Karpas-422 (cell line): ENCODE measurements at places on chromosomes 5 and 9. TPM values are rescaled to one million over a fixed set of nuclear protein-coding genes. Genes with fewer than 3 reads are reported as not detected.
A peak's percentile ranks its signal among the peaks of the same experiment; 100 is the strongest.

The GRIN3A gene
- not detected in 2 replicates for total RNA-seq

DNA sequence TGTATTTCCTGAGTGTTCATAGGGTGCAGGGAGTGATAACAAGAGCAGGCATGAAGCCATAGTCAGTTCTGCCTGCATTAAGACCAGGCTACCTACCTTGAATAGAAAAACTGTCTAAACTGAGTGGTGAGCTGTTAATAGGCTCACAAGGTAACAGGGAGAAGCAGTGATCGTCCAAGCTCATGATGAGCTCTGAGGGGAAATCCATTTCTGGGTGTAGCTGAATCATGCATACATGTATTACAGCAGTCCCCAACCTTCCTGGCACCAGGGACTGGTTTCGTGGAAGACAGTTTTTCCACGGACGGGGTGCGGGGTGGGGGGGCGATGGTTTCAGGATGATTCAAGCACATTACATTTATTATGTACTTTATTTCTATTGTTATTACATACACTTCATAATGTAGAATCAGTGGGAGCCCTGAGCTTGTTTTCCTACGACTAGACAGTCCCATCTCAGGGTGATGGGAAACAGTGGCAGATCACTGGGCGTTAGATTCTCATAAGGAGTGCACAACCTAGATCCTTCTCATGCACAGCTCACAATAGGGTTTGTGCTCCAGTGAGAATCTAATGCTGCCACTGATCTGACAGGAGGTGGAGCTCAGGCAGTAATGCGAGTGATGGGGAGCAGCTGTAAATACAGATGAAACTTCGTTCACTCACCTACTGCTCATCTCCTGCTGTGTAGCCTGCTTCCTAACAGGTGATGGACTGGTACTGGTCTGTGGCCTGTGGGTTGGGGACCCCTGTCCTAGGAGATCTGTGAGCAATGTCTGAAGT, 100.0 kb upstream of the IL6ST start:
- no peak for DNase-seq

- no peak for DNase-seq
Observed at GRCh38 chr5:112390327-112390726, 28.8 kb downstream of the EPB41L4A start.

DNA sequence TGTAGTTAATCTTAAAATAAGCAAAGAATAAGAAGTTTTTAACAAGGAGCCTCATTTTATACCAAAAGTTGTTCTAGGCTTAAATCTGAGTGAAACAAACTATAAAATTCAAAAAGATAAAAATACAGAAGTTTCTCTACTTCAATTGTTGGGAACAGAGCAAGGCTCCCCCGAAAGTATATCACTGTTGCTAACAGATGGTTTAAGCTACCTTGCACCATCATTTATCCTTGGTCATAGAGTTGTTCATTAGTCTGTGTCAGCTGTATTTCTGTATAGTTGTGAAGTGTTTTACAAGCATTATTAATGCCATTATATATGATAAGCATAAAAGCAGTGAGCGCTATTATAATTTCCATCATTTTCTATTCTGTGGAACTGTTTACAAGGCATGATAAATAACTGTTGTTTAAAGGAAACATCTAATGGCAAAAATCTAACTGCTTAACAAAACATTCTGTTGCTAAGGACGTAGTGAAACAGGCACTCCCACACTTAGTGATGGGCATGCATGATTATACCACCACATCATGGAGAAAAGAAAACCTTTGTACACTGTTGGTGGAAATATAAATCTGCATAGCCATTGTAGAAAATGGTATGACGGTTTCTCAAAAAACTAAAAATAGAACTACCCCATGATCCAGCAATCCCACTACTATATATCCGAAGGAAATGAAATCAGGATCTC, 23.3 kb upstream of the ACO1 start:
- no peak for DNase-seq

DNA sequence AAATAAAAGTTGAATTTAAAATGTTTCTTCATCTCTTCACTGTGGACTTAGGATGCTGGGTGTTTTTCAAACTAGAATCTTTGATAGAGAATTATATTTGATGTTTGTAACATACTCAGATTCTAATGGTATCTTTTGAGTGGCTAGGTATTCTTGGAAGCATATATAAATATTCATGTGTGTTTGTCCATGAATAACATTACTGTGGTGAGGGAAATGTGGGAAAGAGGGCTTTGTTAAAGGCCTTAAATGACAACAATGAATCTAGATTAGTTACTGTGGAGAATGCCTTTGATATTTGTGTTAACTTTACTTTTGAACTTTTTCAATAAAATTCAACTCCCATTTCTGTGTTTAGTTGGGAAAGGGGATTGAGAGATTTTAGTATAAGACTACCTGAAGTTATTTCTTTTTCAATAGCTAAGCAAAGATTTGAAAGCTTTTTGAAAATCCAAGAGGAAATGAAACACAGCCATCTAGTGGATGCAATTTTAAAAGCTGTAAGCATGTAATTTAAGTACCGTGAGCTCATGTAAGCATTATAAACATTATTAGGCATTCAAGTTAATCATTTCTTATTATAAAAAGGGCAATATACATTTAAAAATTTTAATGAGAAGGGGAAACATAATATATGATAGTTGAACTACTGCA, 69.6 kb downstream of the CCDC171 start:
- no peak for DNase-seq

DNA sequence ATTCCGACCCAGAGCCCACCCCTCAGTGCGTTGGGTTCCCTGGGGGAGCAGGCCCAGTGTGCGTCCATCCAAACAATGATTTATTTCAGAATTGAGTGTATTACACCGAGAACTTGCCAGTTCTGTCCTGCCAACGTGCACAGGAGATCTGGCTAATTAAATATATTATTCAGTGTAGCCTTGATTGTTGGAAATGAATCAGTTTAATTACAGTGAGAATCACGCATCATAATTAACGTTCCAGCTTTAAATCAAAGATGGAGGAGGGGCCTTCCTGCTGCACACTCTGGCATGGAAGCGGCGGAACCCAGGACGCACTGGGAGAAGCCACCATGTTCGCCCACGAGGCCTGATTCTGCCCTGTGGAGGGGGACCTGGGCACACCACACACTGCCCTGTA, 30.7 kb upstream of the TMEM250 start:
- no peak for DNase-seq

DNA sequence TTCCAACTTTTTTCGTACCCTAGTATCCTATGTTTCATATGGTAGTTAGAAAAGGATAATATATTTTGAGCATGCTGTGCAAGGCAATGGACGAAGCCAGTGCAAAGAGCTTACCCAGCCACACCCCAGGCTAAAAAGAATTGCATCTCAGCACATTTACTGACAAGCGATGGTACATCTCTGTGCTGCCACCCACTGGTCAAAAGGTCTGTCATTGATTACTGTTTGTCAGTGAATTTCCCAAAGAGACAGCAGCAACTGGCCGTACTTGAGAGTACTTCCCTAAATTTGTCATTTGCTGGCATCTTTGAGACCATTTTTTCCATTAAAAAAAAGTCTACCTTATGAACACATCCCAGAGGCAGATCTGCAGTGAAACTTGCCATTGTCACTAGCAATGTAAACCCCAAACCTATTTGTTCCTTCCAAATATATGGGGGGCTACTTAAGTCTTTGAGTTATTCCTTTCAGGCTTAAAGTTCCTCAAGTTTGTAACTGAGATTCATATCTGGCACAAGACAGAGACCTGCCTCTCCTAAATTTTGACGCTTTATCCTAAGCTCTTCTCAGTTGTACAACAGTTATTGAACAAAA, 184.3 kb downstream of the CTNND2 start:
- DNase-seq: peak; percentile 69

DNA sequence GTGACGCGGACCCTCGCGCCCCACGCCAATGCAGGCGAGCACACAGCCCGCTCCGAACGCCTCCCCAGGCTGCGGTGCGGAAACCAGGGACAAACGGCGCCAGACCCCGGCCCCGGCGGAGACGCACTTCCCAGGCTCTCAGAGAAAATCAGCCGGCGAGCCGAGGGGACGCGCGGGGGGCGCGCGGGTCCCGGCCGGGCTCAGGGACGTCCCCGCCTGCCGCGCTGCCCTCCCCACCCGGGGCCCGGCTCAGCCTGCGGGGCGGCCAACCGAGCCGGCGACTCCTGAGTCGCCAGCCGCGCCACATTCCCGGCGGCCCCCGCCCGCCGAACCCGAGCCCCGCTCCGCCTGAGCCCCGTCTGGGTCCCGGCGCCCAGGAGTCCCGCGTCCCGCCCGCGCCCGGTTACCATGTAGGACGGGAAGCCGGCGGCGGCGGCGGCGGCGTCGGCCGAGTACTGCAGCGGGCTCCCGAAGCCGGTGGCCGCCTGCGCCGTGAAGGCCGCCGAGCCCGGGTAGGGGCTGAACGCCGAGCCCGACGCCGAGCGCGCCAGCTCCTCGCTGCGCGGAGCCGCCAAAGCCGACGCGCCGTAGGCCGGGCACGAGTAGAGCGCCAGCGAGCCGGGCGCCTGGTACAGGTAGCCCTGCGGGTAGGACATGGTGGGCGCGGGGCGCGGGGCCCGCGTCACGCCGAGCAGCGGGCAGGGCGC, 566 bp downstream of the IRX2 start:
- no peak for DNase-seq

- DNase-seq: no peak
Observed at GRCh38 chr5:137758715-137759306, 4.6 kb upstream of the HNRNPA0 start.

DNA sequence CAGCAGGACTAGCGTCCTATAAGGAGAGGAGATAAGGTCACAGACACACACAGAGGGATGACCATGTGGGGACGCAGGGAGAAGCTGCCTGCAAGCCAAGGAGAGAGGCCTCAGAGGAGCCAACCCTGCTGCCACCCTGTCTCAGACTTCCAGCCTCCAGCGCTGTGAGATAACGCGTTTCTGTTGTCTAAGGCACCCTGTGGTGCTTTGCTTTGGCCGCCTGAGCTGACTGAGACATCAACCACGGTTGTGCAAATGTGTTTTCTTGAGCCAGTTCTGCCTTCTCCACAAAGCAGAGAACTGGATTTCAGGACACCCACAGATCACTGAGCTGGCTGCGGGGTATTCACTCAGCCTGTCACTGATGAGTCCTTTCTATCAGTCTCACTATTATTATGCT, 149.1 kb downstream of the NXNL2 start:
- no peak for DNase-seq

The CTNNAL1 gene
- total RNA-seq: 26.8 and 31.4 TPM in 2 replicates

- DNase-seq: peak; percentile 73
Observed at GRCh38 chr5:136133222-136133921, 727 bp downstream of the SMAD5 start.

The ORM1 gene
- total RNA-seq: not detected in 2 replicates

DNA sequence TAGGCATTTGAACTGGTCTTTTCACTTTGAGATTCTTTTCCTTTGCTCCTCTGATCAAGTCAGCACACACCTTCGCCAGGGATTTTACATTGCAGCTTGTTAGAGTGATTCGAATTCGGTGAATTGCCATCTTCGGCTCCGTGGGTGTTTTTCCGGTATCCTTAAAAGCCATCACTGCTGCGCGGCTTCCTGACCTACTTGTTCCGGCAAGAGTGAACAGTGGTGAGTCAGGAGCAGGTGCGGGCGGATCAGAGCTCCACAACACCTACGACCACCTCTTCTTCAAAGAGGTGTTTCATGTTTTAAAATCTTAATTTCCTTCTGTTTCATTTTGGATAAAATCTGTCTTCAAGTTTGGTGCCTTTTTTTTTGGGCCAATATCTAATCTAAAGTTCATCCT, 134.6 kb downstream of the TMC1 start:
- DNase-seq: no peak

The KCNV2 gene
- 1.6 and 1.8 TPM in 2 replicates for total RNA-seq

The DAB2 gene
- not detected in 2 replicates for total RNA-seq

GRCh38 chr5:71645030-71645429, 57.9 kb downstream of the MCCC2 start:
- no peak for DNase-seq

- DNase-seq: no peak
Observed at GRCh38 chr9:87683751-87684626, 41.9 kb upstream of the CTSL start.

DNA sequence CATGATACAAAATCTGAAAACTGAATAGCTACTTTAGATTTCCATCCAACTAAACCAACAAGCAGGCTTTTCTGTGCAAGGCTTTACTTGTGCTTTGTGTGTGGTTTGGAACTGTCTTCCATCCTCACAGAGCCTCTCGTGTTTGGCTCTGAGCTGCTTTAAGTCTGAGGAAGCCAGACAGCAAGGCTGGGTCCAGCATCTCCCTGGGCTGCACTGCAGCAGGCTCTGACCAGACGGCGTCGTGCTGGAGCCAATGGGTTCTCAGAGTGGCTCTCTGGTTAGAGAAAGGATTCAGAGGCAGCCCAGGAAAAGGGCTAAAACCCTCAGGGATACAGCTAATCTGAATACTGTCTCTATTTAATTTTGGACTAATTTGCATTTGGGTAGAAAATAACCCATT, 207.9 kb upstream of the EFNA5 start:
- no peak for DNase-seq

The RLN2 gene
- not detected in 2 replicates for total RNA-seq

DNA sequence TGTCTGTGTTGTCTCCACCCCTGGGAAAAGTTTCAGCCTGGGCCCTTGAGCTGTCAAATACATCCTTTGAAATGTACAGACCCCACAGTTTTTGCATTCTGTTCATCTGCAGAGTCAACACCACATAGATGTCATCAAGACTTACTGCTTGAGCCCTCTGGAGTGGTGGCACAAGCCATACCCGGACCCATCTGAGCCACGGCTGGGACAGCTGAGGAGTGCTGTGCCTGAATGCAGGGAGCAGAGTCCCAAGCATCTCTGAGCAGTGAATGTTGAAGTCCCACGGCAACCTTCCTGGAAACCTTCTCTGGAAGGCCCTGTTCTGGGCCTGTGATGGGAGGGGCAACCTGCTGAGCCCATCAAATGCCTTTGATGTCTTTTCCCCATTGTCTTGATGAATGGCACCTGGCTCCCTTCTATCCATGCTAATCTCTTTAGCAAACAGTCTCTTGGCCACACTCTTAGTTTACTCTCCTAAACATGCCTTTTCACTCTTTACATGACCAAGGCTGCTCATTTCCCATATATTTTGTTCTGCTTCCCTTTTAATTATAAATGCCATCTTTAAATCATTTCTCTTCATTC, 92.5 kb downstream of the ATPSCKMT start:
- no peak for DNase-seq

GRCh38 chr9:131848570-131849160, 108.8 kb upstream of the RAPGEF1 start:
- DNase-seq: no peak

The THBS4 gene
- total RNA-seq: 2.0 and 3.9 TPM in 2 replicates

- DNase-seq: no peak
Observed at GRCh38 chr5:151071848-151072629, 8.8 kb downstream of the TNIP1 start.

DNA sequence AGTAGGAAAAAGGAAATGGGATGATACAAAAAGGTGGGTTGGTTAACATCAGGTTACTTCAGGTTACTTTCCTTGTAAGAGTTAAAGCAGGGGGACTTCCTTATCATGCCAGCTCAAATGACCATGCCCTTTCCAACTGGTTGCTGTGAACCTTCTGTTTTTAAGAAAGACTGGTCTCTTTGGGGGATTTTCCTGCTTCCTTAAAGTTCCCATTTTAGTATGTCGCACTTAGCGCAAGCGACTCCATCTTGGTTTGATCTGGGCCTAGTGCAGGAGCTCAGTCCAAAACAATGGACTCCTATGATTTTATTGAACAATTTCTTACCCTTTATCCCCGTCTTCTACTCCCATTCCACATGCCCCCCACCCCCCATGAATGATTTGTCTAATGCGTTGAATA, 169.8 kb downstream of the INSYN2B start:
- no peak for DNase-seq
